NCI-H460 (cell line): ENCODE measurements at places on chromosomes 7 and 10. TPM values are rescaled to one million over a fixed set of nuclear protein-coding genes. Genes with fewer than 3 reads are reported as not detected.

DNA sequence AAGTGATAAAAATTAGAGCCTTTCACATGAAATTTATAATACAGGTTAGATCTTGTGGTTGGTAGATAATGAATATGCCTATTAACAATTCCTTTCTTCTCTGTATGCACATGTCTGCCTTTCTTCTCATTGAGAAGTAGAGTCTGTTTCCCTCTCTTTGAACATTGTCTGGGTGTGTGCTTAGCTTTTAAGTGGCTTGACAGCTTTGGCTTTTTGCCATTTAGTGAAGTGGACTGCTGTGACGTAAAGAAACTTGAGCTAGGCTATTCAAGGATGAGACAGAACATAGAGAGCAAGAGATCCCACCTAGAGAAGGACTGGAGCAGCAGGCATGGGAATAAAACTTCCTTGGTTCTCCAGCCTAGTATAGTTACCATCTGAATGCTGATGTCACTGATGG is 996.7 kb upstream of the CELF2 start:
- no peak for DNase-seq

DNA sequence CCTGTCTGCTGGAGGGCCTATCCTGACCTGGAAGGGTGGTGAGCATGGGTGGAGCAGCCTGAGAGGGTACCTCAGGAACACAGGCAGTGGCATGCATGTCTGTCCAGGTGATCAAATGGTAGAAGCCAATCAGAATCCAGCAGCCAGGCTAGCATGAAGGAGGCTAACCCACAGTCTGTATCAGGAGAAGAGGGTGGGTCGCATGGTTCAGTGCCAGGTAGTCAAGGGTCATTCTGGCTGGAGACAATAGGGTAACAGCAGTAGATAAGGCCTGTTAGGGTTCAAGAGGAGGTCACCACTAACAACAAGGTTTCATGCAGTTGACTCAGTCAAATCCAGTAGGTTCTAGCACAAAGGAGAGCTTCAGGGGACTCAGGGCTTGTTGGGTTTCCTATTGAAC is 10.4 kb downstream of the ALDH18A1 start:
- no peak for DNase-seq

- no peak for DNase-seq
Measured at GRCh38 chr7:1542841-1543747, 12.6 kb downstream of the MAFK start.

GRCh38 chr10:60527676-60528075 is 138.0 kb upstream of the ANK3 start:
- no peak for DNase-seq

DNA sequence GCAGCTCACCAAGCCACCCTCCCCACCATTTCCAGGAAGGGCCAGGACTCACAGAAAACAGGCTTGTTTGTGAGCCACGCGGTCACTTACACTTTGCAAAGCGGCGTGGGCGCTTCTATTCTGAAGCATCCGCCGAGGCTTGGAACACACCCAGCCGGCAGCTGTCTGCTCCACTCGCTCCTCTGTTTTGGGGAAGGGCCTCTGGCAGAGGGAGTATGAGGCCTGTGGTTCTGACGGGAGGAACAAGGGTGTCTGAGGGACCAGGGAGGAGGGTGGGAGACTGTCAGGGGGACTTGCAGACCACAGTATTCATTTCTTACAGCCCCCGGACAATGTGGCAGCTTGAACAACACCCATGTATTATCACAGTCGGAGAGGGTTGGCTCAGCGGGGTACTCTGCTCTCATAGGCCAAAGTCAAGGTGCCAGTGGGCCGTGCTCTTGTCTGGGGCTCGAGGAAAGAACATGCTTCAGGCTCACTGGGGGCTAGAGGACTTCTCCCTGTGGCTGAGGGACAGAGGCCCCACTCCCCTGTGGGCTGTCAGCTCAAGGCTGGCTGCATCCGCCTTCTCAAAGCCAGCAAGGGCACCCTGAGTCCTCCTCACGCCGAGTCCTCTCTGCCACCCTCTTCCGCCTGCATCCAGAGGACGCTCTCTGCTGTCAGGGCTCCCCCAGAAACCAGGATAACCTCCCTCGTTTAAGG is 60.4 kb upstream of the FAM20C start:
- no peak for DNase-seq

GRCh38 chr7:7426676-7427075 is 109.0 kb downstream of the COL28A1 start:
- no peak for DNase-seq

GRCh38 chr10:132400041-132400546 is 3.1 kb downstream of the PWWP2B start:
- DNase-seq, result no peak

GRCh38 chr10:88194961-88195367 is 331.5 kb downstream of the PTEN start:
- DNase-seq, result no peak

DNA sequence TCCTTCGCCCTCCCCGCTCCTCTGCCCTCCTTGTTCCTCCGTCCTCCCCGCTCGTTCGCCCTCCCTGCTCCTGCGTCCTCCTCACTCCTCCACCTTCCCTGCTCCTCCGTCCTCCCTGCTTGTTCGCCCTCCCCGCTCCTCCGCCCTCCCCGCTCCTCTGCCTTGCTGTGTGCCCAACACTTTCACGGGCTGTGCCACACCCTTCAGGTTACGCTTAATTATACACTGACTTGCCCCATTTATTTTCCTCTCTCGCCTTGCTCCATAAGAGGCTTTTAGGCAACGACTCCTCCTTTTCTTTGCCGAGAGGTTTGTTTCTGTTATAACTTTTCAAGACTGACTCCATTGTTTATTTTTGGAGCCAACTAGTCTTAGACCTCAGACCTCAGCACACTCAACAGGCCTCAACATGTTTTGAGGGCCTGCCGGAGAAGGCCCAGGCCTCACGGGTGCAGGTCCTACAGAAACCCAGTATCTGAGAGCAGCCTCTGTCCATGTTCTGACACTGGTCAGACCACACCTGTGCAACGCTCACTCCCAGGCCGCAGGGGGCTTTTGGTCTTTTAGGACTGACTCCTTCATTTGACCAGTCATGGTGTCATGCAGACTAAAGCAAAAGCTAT is 18.2 kb upstream of the PRKAG2 start:
- no peak for DNase-seq

DNA sequence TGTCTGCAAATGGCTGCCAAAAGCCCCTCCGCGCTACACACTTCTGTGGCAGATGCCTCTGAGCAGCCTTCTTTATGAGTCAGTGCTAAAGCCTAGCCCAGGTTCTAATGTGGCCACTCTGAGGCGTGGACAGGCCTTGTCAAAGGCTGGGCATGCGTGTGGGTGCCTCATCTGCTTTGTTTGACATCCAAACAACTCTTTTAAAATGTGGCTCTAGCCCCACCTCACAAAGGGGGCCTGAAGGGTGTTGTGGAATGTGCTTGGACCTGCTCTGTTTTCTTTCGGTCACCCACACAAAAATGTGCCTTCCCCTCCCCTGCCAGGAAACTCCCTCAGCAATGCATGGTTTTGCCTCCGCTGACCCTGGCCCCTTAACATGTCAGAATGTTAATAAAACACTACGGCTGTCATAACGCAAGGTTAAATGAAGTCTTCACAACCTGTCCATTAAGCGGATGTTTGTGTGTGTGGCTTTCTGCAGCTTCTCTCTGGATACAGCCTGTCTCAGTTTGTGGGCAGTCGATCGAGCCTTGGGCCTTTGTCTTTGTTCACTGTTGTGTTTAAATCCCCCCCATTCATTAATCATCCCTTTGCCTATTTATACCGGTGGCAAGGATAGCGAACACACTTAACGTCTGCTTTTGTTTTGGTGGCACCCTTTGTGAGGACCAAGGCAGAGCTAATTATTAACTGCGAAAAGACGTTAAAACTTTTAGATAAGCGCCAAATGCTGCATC is 718.9 kb downstream of the LRMDA start:
- DNase-seq, result no peak

- DNase-seq, result no peak
Measured at GRCh38 chr7:128757203-128757602, 18.0 kb downstream of the CALU start.

GRCh38 chr10:6600224-6600987 is 20.3 kb upstream of the PRKCQ start:
- DNase-seq, result no peak

DNA sequence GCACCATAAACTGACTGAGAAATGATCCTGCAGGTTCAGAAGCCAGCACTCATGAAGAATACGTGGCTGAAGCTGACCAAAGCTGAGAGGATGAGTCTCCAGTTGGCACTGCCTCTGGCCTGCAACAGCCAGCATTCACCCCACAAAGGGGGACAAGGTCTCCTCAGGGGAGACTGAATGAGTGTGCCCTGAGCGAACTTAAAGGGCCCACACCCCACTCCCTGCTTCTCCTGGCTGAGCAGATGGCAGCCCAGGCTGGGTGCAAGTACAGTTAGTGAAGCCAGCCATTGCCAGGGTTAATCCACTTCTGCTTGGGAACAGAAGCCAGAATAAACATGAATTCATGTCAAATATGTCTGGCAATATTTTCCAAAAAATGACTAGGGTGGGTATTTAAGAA is 98.1 kb downstream of the PPP1R17 start:
- no peak for DNase-seq

DNA sequence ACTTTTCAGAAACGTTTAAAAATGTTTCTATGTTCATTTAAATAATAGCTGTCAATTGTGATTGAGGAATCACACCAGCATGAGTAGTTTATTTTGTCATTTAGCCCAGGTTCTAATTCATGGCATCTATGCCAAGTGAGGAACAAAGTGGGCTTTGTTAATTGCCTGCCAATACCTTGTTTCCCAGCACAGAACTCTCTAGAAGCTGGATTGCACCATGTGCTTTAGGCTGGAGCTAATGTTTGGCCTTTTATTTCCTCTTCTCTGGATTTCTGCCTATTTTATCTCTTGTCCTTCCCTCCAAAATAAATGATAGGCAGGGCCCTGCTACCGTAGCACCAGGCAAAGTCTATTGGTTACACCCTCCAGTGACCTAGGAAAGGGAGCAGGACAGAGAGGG is 109.9 kb upstream of the ITGB1 start:
- no peak for DNase-seq

DNA sequence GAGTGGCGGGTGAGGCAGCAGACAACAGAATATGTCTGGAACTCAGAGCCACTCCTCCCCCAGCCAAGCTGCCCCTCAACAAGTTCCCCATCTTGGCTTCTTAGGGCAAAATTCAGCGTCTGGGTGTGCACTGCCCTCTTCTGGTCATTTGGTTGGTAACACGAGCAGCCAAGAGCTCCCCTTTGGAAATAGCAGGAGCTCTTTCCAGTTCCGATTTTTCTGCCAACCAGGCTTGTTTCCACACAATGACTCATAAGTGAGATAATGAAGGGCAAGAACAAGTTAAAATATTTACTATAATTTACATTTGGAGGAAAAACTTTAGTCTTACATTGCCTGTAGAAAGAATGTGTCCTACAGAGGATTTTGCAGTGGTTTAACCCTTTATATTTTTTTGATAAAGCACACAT is 70.5 kb downstream of the ADCYAP1R1 start:
- peak; percentile 65 for DNase-seq

DNA sequence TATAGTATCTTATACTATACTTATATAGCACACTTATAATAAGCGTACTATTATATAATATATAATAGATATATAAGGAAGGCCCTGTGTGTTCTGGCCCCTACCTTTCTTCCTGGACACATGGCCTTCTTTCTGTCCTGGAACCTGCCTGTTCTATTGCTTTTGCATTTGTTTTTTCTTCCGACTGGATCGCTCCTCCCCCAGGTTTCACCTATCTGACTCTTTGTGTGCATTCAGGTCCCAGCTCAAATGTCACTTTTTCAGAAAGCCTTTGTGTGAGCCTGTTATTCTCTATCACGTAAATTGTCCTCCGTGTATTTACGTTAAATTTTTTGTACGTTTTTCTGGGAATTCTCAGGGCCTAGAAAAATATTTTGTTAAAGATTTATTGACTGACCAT is 2.9 kb upstream of the TRIM8 start:
- no peak for DNase-seq

- DNase-seq, result no peak
Measured at GRCh38 chr10:13859979-13860654, 273.4 kb downstream of the PRPF18 start.

GRCh38 chr10:97584060-97584797 is at the start of gene HOGA1:
Gene HOGA1 (plus strand): TSS chr10:97584389. CDS start chr10:97584704, 315 bp downstream.
- peak; percentile 84 for DNase-seq

PAX4 gene
- total RNA-seq, result not detected in 2 replicates

CHAT gene
- not detected in 2 replicates for total RNA-seq

CALML3 gene
- total RNA-seq, result not detected in 2 replicates

SLC13A1 gene
- total RNA-seq, result not detected in 2 replicates

TUBB8 gene
- total RNA-seq, result not detected in 2 replicates

CDHR1 gene
- 0.07 and 0.35 TPM in 2 replicates for total RNA-seq
